ENCODE measurements at places on chromosomes 5 and 9. TPM values are rescaled to one million over a fixed set of nuclear protein-coding genes. Genes with fewer than 3 reads are reported as not detected.
A peak's percentile ranks its signal among the peaks of the same experiment; 100 is the strongest.

GRCh38 chr5:178328826-178329730, 96.5 kb upstream of the PHYKPL start:
- DNase-seq = no peak

- no peak for DNase-seq
Measured at GRCh38 chr5:74064225-74064624, 438.2 kb downstream of the ARHGEF28 start.

- no peak for DNase-seq
Measured at GRCh38 chr9:109205526-109205925, 38.5 kb upstream of the FRRS1L start.

Gene MAT2B
- total RNA-seq = 45.5 TPM

DNA sequence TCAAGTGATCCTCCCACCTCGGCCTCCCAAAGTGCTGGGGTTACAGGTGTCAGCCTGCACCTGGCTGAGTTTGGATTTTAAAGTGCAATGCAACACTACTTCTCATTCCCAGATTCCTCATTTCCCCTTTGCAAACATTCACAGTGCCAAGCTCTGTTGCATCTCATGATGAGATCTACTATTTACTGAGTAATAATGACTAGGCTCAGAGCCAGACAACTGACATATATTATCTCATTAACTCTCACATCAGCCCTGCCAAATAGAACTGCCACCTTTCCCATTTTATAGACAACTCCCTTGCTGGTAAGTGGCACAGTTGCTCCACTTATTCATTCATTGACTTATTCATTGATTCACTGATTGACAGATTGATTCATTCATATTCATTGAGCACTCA, 7.0 kb downstream of the PDE6A start:
- DNase-seq = no peak

Gene EXD3
- total RNA-seq = 37.3 TPM

Gene CDH10
- total RNA-seq = 25.4 TPM

Gene GRPEL2
- total RNA-seq = 13.9 TPM

GRCh38 chr9:91599564-91599963, 175.9 kb upstream of the NFIL3 start:
- no peak for DNase-seq

DNA sequence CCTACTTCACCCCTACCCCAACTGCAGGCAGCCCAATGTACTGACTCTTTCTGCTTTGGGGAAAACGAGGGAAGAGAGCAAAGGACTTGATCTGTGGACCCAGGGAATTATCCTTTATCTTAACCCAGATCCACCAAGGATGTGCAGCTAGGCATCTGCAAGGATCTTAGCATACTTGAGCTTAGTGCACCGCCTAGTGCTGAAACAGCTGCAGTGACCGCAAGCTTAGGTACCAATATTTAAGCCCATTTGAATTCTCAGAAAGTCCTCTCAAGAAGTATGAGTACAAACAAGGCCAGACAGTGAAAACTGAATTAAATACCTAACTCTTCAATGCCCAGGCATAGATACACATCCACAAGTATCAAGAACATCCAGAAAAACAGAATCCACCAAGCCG, 576.7 kb upstream of the ADAMTS16 start:
- DNase-seq = no peak

DNA sequence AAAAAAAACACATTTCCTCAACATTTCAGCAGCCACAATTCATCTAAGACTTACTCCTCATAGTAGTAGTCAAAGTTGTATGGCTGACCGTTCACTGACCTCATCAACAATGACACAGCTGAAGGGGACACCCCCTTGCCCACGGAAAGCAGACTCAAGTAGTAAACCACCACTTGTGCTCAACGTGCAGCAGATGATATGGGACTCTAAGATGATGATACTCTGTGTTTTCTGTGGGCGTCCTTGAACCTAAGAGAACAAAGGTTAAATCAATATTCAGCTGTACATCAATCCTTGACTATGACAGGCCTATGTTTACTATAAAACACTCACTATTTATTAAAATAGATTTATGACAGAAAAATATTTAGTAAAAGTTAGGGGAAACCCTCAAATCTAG, 71.6 kb downstream of the SETX start:
- DNase-seq = no peak

- DNase-seq = no peak
Measured at GRCh38 chr9:25284365-25284764, 393.9 kb downstream of the TUSC1 start.

GRCh38 chr5:131664929-131665328, 29.9 kb upstream of the RAPGEF6 start:
- DNase-seq = no peak

DNA sequence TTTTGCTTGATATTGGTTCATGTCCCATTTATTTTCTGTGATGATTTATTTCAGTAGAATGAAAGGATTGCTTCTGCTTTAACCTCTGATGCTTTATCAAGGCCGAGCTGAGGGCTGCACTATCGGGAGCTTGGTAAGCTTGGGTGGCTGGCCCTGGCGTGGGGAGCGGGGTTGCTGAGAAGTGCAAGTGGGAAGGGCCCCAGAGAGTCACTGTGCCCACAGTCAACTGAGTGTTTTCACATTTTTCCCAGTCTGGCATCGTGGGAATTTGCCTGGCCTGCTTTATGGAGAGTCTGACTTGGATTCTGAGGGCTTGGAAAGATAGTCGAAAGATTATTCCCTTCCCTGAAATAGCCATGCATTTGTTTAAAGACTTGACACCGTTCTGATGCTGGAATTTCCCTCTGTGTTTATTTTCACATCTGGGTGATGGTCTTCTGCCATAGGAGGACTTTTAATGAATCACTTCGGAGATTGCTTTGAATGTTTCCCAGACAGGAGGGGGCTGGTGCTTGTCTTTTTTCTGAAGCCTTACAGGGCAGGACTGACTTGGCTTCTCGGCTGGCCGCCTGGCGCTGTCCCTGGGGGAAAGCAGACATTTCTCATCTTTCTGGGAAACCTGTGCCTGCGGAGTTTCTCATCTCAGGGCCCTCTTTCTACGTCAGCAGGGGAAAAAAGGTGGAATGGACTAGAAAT, 139.0 kb downstream of the BOD1 start:
- DNase-seq = no peak

DNA sequence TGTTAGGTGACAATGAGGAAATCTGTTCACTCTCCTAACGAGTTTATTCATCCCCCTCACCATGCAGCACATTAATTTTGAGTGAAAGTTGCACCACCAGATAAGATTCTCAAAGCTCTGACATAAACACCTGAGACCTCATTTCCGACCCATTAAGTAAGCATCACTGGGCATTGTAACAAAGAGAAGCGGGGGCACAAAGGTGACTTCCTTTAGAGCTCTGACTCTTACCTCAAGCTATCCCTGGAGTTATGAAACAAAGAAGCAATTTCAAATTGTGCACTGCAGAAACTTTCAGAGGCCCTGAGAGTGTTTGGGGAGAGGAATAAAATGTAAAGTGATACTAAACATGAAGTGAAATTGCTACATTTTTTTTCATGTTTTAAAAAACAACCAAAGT, 29.5 kb downstream of the C5orf15 start:
- DNase-seq = no peak

DNA sequence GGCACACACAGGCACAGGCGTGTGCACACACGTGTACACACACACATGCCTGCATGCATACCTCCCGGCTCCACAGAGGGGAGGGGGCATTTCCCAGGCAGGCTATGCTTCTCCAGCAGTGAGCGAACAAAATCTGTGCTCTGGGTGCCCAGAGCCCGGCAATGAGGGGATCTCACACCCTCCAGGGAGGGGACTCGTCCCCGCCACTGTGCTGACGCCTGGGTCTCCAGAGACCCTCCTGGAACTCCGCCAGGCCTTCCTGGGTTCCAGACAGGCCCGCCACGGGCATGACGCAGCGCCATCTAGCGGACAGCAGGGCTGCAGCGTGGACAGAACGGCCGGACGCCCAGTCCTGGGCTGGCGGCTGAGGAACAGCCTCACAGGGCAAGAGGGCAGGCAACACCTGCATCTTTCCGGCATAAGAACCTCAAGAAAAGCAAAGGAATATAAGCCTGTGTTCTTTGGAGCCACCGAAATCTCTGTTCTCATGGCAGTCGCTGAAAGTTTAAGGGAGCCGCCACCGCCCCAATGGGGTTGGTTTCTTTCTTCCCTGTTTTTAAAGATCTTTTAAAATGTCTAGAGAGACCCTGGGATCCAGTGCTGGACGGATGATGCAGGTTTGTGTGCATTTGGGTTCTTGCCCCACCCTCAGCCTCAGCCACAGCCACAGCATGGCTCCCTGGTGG, 135.6 kb upstream of the PPP1R26 start:
- DNase-seq = peak; percentile 85

DNA sequence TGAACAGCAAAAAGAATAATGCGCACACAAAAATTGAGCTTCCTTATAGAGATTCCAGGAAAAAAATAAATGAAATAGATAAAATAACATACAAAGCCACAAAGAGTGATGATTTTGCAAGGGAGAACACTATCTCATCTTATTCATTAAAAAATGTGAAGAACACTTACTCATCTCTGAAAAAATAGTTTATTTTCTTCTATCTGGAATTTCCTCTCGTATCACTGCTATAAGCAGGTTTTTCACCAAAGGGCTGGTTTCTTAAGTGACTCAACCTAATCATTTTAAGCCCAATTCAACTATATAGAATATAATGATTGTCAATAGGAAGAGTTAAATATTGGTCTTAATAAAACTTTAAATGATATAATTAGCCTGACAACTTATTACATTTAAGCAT, 504.9 kb downstream of the NR2F1-AS1 start:
- DNase-seq = no peak

DNA sequence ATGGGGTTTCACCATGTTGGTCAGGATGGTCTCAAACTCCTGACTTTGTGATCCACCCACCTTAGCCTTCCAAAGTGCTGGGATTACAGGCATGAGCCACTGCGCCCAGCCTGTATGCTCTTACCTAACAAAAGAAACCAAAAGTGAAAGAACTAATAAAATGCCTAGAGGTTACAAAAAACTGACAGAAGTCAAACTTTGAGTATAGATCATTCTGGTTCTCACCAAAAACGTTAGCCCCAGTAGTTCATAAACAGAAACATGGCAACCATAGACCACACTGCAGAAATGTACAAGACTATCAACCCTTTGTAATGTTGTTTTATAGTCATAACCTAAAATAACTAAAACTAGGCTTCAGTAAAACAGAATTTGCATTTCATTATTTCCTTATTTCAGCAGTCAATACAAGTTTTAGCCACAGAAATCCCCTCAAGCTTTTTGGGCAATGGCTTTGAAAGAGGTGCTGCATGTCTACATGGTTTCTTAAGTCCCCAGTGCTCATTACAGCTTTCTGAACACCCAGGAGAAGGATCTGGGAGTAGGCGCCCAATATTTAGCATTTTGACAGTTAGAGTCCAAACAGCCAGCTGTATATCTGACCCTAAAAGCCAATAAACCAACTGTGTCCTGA, 72.5 kb downstream of the EPB41L4A start:
- DNase-seq = no peak

GRCh38 chr9:114163517-114163951, 8.2 kb downstream of the COL27A1 start:
- DNase-seq = no peak

Data from mesothelial cell of epicardium (in vitro differentiated cells).